ENCODE measurements at places on chromosomes 16 and 17.
A peak's percentile ranks its signal among the peaks of the same experiment; 100 is the strongest.

- DNase-seq: peak; percentile 29
Observed at GRCh38 chr17:752620-753219, 656 bp upstream of the GEMIN4 start.

DNA sequence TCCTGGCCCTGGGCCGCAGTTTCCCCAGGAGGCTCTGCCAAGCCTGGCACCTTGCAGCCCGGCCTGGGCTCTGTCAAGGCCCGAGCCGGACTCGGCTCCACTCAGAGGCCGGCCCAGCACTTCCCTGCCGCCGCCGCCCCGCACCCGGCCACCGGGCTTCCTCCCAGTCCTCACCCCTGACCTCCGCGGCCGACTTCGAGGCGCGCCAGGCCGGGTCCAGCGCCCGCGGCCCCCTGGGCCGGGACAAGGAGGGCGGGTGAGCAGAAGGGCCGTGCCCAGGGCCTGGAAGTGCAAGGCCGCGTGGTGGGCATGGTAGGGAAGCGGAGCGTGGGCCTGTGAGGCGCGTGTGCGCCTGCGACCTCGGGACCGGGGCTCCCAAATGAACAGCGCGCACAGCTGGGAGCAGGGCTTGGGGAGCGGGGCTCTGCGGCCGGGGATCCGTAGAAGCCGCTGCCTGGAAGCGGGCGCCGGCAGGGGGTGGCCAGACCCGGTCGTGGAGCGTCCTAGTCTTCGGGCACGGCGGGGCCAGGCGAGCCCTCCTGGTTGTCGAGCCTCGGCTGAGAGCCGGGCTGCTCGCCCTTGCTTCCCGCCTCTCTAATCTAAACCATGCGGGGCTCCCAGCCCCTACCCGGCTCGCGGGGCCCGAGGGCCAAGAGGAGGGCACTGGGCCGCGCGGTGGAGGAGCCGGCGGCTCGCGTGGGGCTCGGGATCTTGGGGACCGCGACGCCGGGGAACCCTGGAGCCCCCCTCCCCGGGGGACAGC lies 503 bp upstream of the TBX4 start:
- DNase-seq: no peak

- DNase-seq: no peak
Observed at GRCh38 chr16:82715160-82715559, 88.4 kb downstream of the CDH13 start.

GRCh38 chr17:50557630-50558029 lies 2.9 kb upstream of the CACNA1G start:
- no peak for DNase-seq

DNA sequence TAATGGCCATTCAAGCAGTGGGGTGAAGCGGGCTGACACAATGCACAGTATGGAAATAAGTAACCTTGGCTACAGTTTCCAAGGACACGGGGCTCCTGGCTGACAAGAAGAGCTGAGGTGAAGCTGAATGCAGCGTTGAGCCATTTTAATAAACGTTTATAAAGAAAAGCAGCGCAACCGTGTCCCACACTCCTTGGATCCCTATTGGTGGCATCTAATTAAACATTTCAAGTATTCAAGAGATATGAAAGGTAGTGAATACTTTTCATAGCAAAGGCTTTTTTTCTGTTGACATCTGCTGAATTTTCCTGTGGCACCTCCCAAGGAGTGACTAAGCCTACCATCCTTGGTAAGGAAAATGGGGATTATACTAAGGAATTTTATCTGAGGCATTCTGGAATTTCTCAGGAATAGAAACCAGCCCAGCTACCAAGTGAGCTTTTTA lies 26.5 kb downstream of the DUSP14 start:
- peak; percentile 28 for DNase-seq

DNA sequence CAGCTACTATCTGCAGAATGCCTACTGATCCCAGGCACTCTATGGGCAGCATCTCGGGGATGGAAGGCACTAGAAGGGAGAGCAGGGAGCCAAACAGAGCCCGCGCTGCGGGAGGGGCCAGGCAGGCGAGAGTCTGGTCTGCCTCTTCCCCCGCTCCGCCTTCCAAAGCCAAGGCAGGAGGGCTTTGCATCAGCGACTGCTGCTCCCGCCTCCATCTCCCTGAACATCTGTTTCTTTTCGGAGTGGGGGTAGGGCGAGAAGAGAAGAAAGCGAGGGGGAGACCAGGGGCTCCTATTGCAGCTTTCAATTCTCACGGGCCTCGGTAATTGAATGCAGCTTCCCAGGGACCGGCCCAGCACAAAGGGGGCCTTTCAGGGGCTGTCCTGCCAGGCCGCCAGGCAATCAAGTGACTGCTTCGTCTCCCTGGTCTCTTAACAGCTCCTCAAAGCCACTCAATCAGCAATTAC lies 31.4 kb upstream of the CDC42EP4 start:
- peak; percentile 62 for DNase-seq

- no peak for DNase-seq
Observed at GRCh38 chr17:70099294-70099693, 24.3 kb downstream of the KCNJ16 start.

DNA sequence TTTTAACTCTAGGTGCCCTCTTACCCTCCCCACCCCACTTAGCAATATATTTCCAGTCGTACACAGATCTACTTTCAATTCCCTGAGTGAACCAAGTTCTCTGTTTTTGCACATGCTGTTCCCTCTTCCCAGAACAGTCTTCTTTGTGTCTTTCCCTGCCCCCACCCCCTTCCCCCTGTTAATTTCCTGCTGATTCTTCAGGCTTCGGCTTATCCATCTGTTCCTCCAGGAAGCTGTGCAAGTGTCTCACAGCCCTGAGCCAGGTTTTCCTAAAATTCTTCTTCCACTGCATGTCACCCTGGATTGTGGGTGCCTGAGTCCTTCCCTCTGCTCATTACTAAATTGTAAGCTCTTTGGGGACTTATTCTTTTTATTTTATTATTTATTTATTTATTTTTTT lies 12.4 kb upstream of the SPOP start:
- DNase-seq: no peak

DNA sequence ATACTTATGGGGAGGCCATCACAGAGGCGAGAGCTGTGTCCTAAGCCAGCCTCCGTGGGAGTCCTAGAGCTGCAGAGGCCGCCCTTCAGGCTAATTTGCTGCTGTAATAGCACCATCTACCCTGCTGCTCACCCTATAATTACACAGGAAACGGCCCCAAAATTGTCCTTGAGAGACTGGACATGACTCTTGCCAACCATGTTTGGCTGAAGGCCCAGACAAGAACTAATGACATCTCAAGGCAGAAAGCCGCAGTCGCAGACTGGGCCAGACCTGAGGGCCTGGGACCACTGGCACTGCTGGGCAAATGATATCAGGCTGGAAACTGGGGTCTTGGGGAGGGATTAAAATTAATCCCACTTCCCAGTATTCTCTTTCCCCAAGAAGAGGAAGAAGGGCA lies 24.1 kb downstream of the PSMD7 start:
- no peak for DNase-seq

DNA sequence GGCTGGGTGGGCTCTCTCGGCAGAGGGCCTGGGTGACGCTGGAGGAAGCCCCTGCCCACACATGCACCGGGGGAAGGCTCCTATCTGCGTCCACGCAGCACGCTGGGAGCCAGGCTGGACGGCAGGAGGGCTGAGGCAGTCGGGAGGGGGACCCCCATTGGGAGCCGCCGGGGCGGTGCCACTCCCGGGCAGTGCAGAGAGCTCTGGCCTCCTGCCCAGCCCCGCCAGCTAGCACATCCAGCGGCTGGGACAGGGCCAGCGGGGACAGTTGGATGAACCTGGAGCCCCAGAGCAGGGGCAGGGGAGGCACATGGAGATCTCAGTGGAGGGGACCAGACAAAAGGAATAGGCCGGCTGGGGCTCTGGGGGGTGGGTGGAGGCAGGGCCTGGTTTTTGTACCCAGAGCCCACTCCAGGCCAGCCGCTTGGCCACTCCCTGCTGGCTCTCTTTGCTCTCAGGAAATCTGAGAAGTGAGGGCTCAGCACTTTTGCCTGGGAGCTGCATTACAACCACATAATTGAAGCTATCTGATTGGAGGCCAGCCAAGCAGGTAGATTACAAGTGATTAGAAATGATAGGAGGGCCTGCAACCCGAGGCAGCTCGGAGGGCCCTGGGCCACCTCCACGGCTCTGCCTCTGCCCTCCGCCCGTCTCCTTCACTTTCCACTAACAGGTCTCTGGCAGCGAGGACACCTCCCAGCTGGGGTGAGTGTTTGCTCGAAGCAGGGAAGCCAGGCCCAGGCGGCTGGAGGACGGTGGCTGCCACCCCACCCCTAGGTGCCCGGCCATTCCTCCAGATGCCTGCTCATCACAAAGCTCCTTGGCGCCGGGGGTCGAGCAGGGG lies 40.1 kb downstream of the ENGASE start:
- peak; percentile 5 for DNase-seq

- peak; percentile 38 for DNase-seq
Observed at GRCh38 chr16:67666032-67666551, 458 bp downstream of the ENKD1 start.

DNA sequence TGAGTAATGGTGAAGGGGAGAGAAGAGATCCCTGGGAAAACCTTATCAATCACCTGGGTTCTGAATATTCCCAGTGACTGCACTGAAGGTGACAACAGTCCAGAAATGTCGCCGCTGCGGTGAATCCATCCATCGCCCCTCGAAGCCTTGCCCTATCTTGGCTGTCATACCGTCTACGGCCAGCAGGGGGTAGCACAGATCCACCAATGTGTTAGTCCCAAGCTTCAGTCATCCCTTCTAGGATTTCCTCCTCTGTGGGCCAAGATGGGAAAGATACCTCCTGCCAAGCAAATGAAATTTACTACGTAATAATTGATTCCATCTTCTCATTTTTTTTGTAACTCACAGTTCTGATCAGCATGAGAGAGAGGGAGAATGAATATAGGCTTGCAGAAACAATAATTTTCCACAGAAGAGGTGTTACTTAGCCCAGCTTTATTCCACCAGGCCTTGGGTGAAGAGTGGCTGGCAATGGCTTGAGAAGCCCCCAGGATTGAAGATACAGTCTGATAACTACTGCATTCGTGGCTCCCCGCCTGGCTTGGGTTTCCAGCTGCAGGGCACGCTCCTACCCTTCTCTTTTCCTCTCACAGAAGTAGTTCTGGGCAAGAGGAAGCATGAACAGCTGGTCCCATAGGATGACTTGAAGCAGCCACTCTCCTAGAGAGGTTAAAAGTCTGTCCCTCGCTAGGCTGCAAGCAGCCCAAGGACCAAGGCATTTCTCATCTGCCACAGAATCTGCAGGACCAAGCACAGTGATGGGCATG lies 2.6 kb upstream of the FMNL1 start:
- peak; percentile 78 for DNase-seq
